ENCODE measurements at places on chromosomes 1 and 21.
A peak's percentile ranks its signal among the peaks of the same experiment; 100 is the strongest.

GRCh38 chr1:160397651-160398050 lies 2.7 kb upstream of the VANGL2 start:
- DNase-seq, result no peak

GRCh38 chr1:153646672-153647345 lies 11.7 kb upstream of the SNAPIN start:
- DNase-seq, result no peak

- DNase-seq, result no peak
Measured at GRCh38 chr1:17427696-17428660, 11.5 kb downstream of the RCC2 start.

DNA sequence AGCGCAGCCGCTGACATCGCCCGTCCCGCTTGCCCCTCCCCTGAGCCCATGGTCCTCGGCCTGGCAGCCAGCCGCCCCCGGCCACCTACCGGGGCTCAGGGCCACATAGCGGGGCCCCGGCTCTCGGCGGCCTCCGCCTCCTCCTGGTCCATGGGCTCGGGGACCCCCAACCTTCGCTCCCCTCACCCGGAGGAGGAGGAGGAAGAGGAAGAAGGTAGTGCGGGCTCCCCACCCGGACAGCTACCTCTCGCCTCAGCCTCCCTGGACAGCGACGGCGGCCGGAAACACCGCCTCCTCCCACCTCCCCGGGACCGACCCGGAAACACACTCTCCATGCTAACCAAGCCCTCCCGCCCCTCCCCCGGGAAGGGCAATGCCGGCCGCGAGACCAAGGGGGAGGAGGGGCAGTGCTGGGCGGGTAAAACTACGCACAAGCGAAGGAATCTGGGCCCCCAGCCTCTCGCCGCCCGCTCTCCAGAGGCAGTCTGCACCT lies at the start of gene KIAA0319L:
Gene KIAA0319L (minus strand): TSS at position 286 of the 493 bp plus-strand sequence. CDS start 2,912 bp downstream, outside the sequence.
- DNase-seq, result peak; percentile 85
